Activated CD4-positive, alpha-beta T cell treated with anti-CD3 and anti-CD28 coated beads, Interleukin-2, amount 50 U/mL, for 48 hours (primary cell): ENCODE measurements at places on chromosomes 2 and 18.

- no peak for DNase-seq
Measured at GRCh38 chr2:239476757-239477585, 76.2 kb upstream of the HDAC4 start.

GRCh38 chr2:221710744-221711143 is 138.6 kb upstream of the EPHA4 start:
- no peak for DNase-seq

GRCh38 chr2:98854682-98855081 is 81.3 kb downstream of the CRACDL start:
- no peak for DNase-seq

DNA sequence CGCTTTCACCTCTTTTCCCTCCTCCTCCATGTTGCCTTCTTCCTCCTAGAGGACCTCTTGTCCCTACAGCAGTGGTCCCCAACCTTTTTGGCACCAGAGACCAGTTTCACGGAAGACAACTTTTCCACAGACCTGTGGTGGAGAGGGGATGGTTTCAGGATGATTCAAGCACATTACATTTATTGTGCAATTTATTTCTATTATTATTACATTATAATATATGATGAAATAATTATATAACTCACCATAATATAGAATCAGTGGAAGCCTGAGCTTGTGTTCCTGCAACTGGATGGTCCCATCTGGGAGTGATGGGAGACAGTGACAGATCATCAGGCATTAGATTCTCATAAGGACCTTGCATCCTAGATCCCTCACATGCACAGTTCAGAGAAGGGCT is 152.2 kb upstream of the NCKAP5 start:
- no peak for DNase-seq

DNA sequence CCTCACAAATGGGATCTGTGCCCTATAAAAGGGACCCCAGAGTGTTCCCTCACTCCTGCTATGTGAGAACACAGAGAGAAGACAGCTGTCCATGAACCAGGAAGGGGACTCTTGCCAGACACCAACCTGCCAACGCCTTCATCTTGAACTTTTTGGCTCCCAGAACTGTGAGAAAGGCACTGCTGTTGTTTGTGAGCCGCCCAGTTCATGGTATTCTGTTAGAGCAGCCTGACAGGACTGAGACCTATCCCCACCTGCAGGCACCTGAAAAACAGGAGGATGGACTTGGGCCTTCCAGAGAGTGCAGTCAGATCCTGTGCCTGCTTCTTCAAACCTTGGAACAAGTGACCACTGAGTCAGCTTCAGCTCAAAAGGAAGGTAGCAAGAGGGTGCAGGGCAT is 51.4 kb downstream of the CRACDL start:
- DNase-seq, result no peak

DNA sequence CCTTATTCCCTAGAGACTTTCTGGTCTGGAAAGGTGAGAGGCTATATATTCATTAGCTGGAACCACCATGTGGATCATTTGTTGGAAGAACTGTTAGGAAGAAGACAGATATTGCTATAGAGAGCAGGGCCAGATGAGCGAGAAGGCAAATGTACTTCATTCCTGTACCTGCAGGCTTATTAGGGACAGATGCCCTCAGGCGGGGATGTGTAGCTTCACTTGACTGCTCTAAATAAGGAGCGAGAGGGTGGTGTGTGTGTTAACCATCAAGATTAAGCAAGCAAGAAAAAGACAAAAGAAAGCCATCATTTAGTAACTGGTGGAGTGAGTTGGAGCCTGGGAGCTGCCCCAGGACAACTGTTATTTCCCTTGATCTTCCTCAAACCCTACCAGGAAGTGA is 36.4 kb downstream of the NEDD4L start:
- DNase-seq, result no peak

DNA sequence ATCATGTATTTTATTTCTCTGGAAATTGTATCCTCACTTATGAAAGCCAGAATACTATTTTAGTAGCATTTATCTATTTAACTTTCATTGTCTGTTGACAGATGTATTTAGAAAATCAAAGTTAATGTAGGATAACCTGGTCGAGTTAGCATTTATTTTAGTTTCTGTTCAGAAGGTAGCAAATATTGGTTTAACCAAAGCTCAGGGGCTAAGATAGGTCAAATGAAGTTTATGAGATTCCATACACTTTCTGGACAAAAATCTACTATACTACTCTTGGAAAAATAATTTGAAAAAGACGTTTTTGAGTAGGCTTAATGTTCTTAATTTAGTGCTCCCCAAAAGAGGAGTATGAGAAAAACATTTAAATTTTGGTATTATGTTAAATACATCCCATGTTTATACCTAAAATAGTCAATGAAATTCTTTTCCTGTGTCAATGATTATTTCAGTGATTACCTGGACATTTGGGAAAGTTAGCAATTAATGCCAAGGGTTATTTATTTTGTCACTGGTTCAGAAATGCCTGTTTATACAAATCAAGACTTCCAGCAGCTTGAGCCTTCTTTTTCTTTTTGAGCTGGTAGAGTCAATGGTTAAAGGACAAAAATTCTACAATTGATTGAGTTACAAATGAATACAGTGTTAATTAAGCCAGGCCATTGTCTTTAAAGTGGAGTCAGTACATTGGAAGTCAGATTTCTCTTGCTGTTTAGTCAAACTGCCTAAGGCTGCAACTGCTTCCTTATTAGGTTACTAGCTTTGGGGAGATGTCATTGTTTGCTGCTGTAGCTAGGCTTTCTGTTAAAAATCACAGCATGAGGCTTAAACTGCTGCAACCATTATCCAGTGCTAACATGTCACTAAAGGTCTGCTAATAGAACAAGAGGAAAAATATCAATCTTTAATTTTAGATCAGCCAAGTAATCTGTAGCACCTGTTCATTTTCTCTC is 182.3 kb downstream of the CAMKMT start:
- no peak for DNase-seq

DNA sequence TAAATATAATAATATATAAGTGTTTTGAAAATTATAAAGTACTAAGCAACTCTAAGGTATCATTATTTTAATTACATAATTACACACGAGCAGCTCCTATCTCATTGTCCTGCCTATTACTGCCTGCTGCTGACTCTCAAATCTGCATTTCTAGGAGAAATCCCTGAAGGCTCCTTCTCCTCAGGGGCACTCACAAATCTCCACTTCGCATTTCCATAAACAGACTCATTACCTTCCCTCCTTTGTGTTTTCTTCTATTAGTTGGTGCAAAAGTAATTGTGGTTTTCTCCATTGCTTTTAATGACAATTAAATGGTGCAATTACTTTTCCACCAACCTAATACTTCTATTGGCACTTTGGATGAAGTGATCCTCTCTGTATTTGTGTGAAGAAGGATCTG is 135.0 kb upstream of the HNMT start:
- no peak for DNase-seq

- DNase-seq, result no peak
Measured at GRCh38 chr18:62537042-62537894, 14.4 kb downstream of the ZCCHC2 start.

GRCh38 chr18:55573386-55573785 is 14.6 kb downstream of the TCF4 start:
- no peak for DNase-seq

DNA sequence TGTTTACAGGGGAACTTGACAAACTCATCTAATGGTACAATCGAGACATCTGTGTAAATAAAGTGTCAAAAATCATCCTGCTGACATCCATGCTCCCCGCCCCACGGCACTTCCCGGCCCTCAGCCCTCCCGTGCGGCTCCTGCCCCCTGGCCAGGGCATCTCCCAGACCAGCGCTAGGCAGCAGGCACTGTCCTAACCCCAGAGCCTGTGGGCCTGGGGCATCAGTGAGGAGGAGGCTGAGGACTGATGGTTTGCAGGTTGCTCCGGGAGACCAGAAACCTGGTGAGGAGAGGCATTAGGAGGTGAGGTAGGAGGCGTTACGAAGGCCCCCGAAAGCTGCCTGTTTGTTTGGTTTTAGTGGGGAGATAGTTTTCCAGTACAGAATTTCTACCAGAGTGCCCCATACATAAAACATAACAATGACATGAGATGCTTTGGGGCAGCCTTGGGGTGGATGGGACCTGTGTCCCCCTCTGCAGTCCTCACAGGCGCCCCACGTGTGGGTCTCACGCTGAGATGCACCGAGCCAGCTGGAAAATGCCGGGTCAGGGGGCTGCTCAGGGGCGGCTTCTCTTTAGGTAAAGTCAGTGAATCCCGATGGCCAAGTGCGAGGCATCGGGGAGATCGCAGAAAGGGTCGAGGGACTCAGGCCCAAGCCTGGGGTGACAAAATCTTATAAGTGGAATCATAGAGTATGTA is 114.2 kb downstream of the RTP5 start:
- no peak for DNase-seq

DNA sequence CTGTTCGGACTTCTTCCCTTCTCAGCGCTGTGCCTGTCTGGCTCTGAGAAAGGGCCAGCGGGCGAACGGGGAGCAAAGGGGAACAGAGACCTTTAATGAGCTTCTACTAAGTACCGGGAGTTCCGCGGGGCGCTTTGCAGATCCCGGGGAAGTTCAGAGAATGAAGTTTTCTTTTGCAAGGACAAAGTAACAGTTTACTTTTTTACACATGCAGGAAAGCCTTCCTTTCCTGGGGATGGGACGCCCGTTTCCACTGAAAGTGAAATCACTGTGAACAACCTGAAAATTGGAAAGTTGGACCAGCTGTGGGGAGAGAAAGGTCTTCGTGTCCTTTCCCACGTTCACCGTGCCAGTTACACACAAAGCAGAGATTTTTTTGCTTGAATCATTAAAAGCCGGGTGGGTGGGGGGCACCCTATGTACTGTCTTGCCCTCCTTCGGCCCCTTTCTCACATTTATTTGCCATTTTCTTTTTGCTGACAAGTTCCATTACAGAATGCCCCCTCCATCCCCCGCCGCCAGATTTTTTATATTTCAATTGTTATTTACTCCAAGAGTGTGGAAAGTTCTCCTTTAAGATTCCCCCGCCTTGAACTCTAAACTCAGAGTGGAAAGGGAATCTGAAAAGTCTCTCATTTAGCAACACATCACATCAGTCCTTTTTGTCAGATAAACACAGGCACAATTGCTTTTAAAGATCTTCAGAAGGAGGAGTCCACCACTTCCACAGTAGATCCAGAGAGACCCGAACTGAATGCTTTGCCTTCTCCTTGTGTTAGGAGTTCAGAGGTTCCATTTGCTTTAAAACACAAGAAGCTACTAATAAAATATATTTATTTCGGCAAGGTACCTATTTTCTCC is 1.1 kb upstream of the FN1 start:
- DNase-seq, result peak; percentile 13

GRCh38 chr2:190451561-190452176 is 43.5 kb downstream of the MFSD6 start:
- DNase-seq, result no peak

DNA sequence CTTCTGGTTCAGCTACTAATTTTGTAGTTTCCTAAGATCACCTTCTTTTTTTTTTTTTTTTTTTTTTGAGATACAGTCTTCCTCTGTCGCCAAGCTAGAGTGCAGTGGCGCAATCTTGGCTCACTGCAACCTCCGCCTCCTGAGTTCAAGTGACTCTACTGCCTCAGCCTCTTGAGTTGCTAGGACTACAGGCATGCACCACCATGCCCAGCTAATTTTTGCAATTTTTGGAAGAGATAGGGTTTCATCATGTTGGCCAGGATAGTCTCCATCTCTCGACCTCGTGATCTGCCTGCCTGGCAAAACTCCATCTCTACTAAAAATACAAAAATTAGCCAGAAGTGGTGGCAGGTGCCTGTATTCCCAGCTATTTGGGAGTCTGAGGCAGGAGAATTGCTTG is 301.5 kb upstream of the TFPI start:
- no peak for DNase-seq

DNA sequence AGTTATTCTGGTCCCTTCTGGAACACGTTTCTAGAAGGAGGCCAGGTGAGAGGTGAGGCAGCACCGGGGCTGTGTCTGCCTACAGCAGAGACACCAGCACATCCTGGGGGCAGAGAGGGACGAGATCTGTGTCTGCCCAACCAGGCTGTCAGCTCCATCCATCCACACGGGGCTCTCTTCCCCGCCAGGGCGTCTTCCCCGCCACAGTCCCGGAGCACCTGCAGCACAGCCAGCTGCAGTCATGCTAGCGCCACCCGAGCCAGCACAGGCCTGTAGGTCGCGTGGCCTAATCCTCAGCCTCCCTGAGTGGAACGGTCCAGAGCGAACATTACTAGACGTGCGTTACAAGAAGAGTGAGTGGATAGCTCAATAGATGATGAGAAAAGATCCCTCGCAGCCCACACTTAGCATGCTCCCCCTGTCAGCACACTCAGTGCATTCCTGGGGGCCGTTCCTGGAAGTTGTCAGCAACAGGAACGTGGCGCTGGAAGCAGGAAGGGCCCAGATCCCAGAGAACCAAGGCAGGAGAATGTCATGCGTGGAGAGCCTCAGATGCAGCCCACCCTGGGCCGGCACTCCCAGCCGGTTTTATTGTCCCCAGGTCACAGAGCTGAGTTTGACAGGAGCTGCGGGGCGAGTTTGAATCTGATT is 179.0 kb downstream of the TWIST2 start:
- DNase-seq, result no peak

DNA sequence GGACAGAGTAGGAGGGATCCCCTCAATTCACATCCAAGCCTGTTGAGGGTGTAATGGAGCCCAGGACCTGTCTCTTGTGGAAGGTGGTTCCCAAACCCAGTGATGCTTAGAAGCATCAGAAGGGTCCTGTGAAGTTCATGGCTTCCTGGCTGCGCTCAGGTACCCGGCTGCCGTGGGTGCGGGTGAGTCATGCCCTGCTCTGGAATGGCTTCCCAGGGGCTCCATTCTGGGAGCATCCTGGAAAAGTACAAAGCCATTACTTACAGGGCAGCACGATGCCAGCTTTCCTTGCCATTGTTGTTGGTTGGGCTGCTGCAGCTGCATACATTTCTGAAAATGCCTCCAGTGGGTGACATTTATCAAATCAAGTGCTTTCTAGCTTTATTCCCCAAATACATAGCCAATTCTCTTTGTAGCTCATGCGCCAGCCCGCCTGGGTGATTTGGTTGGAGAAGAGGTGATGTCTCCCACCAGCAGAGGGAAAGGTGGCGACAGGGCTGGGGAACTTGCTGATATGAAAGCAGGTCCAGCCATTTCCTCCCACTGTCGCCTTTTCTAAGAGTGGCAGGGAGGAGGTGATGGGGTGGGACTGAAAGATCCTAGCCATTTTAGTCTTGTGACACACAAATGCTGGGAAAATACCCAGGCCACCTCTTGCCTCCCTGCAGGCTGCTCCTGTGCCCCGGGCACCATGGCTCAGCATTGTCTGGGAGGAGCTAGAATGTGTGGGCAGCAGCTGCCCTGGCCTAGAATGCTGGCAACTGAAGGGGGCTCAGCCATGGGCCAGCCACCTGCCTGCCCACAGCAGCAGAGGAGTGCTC is 65.9 kb upstream of the HPCAL1 start:
- no peak for DNase-seq

DNA sequence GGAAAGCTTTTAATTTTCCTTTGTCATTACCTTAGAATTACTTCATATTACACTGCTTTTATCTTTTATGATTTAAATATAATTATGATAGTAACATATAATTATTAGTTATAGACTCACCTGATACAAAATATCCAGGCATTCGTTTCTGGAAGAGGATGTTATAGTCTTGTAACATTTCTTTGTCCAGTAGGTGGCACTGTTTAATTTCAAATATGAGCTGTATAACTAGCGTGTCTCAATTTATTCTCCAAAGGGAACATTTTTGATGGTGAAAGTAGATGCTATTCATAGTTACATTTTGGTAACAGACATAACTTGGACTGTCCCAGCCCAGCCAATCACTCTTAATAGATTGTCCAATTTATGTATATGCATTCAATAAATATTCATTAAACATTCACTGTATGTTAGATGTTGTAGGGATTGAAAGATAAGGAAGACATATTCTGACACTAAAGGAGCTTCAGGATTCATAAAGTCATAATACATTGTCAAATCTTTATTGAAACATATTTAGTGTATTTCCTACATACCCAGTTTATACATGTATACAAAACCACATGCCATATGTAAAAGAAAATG is 19.2 kb downstream of the DAW1 start:
- DNase-seq, result no peak
